ENCODE measurements at places on chromosomes 5 and 9. TPM values are rescaled to one million over a fixed set of nuclear protein-coding genes. Genes with fewer than 3 reads are reported as not detected.

The HTR4 gene
- not detected for total RNA-seq

The TIMD4 gene
- not detected for total RNA-seq

The CCDC192 gene
- not detected for total RNA-seq

The SPATA6L gene
- not detected for total RNA-seq

The FBLL1 gene
- not detected for total RNA-seq

The SLC25A2 gene
- total RNA-seq, result not detected

The GFI1B gene
- total RNA-seq, result 0.19 TPM

The RALGPS1 gene
- total RNA-seq, result 15.3 TPM

The ENTREP1 gene
- 1.7 TPM for total RNA-seq

The SOHLH1 gene
- total RNA-seq, result not detected

The LMBRD2 gene
- total RNA-seq, result 15.5 TPM

The VCAN gene
- total RNA-seq, result 31.7 TPM

Data from A172 (cell line).